Stimulated activated CD4-positive, alpha-beta T cell treated with anti-CD3 and anti-CD28 coated beads, TNF-alpha, amount 100 ng/mL, for 4 hours (primary cell): ENCODE measurements at places on chromosomes 2 and 18.

DNA sequence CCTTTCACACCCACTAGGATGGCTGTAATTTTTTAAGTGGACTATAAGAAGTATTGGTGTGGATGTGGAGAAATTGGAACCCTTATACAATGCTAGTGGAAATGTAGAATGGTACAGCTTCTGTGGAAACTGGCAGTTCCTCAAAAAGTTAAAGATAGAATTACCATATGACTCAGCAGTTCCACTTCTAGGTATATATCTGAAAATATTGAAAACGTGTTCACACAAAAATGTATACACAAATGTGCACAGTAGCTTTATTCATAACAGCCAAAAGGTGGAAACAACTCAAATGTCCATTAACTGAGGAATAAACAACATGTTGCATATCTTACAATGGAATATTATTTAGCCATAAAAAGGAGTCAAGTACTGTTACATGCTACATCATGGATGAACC, 17.7 kb downstream of the TANK start:
- no peak for DNase-seq

GRCh38 chr2:160266037-160266551, 66.0 kb upstream of the ITGB6 start:
- DNase-seq, result no peak

DNA sequence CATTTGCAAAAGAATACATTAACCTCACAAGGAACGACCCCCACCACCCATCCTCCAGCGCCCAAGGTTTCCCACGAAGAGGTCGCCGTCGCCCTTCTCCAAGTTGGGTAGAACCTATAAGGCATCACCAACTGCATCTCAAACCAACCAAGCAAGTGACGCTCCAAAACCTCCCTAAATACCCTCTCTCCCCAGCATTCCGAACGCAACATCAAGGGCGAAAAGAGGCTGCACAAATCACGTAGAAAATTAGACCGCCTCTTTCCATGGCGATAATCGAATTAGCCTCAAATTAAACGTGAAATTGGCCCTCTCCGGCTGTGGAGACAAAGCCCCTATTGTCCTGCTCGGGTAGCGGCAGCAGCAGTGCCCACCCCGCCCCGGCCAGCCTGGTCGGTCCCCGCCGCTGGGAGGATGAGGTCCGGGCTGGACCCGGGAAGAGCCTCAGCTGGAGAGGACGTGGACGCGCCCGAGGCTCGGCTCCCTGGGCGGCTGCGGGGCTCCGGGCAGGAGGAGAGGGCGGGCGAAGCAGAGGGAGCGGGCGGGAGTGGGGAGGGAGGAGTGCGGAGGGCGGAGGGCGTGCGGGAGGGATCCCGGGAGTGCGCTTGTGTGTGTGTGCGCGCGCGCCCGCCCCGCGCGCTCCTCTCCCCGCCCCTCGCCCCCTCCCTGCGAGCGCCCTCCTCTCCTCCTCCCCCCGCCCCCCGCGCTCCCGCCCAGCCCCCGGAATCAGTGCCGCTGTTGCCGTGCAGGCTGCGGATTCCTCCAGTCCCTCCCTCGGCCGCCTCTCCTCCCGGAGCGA, at the start of gene SPTBN1:
Gene SPTBN1 (plus strand): TSS at position 765 of the 799 bp plus-strand sequence. CDS start 70,092 bp downstream, outside the sequence.
- no peak for DNase-seq

GRCh38 chr2:216664593-216665034, 30.7 kb downstream of the IGFBP5 start:
- no peak for DNase-seq

DNA sequence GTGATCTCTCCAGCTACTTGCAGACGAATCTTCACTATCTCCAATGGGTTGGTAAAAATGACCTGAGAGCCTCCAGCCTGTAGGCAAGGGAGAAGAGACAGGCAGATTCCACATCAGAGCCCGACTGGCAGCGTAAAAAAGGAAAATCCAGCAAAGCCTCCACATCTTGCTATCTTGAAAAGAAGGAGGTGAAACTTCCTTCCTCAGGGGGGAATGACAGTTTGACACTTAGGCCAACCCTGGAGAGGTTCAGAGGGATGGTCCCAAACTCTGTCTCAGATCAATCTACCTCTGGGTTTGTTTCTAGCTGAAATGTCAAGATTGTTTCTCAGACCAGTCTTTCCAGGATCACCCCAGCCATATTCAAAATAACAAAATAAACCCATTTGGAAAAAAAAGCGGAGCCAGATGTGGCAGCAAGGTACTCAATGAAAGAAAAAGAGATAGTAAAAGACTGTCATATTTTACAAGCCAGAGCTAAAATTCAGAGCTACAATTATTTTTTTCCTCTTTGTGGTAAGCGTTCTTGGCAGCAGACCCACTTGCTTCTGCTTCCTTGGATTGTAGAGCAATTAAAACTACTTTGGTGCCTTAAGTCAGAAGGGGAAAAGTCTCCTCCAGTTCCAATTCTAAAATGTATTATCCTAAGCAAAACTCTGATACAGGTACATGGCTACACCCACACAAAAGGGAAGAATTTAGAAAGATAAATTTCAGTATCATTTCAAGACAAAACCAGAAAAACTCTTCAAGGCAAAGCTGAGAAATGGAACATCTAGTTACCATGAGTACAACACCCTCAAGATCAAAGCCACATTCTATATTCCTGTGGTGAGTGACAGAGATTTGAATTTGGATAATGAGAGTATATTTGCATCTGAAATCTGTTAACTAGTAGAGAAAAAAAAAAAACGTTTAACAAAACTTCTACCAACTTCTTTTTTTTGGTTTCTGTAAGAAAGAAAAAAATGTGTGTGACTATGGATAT, 100.1 kb downstream of the SLC25A12 start:
- DNase-seq, result no peak

DNA sequence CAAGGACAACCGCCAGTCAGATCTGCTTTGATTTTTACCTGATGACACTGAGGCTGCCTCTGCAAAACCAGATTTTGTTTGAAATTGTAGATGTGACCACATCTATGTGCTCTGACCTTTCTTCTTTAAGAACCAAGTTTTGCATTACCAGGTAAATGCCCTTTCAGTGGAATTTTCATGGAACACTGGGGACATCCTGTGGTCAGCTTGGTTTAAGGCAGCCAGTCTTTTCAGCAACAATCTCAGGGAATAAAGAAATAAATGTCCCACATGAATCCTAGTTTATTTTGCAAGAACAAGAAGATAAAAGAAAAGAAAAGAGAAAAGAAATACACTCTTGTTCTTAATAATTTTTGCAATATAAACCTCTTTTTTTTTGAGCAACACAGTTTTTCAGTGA, 90.6 kb downstream of the POU3F3 start:
- no peak for DNase-seq

- DNase-seq, result no peak
Measured at GRCh38 chr2:66344087-66344663, 90.8 kb upstream of the MEIS1 start.

- no peak for DNase-seq
Measured at GRCh38 chr18:60003610-60004185, 103.9 kb downstream of the PMAIP1 start.

DNA sequence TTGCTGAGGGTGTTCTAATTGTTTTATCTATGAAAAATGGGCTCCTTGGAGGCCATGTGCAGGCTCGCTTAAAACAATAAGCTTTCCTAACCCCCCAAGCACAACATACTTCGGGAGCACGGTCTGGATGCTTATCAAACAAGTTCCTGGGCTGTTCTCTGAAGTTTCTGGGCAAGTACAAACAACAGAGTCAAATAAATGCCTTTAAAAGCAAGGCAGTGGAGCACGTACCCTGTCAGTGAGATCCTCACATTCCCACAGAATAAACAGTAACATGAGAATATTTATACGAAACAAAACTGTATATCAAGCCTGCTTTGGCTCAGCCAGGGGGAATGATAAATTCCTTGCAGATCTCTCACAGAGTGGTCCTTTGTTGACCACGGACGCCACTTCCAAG, 44.8 kb downstream of the FTCDNL1 start:
- DNase-seq, result no peak

DNA sequence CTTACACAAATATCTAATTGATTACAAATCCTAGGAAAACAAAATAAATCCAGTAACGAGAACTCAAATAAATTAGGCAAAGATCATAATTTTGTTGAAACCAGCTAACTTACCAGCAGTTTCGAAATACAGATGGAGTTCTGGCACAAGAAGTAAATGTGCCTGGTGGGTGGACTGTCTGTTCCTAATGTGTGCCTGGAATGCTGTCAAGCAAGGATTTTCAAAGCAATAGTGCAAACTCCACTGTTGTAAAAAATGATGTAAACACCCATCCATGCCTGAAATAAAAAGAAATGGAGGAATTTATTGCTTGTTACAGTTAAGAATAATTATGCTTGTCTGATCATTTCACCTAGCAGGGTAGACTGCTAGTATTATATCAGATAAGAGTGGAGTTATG, 423.9 kb upstream of the MAP2 start:
- DNase-seq, result no peak

DNA sequence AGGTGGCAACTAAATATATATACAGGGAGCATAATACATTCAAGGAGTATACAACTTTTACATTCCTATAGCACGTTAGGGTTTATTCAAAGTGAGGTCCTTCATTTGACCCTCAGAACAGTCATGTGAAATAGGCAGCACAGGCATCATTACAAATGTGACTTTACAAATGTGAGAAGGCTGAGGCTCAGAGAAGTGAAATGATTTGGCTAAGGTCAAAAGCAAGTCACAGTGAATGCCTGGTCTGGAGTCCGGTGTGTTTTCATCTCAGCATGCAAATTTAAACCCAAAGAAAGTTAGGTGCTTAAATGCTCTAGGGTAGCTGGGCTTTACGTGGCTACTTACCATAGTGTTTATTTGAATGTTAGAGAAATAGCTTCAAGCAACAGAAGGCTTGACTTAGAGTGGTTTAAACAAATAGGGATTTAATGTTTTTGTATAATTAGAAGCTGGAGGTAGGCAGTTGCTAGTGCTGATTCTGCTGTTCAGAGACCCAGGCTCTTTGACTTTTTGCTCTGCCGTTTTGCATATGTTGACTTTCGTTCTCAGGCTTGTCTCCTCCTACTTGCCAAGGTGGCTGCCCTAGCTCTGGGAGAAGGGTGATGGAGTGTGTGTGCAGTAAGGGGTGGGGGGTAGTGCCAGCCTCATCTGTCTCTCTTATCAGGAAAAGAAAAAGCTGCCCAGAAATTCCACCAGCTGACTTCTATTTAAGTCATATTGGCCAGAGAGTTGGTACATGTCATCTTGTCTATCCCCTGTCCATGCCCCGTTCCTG, 89.2 kb downstream of the PLCL1 start:
- no peak for DNase-seq

GRCh38 chr2:189152483-189152882, 27.1 kb downstream of the COL5A2 start:
- no peak for DNase-seq
